ENCODE measurements at places on chromosomes 1 and 21.

DNA sequence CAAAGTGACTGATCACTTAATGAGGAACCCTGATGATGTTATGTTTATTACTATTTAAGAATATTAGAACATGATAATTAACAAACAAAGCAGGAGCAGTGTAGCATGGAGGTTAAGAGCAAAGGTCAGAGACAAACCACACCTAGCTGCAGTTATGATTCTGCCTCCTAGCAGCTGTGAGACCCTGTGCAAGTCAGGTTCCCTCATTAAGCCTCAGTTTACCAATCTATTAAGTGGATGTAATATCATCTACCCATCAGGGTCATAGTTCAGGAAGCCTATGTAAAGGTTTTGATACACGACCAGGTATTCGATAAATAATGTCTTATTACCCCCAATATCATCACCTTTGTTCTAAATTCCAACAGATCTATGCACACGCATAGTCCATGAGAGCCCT is 32.0 kb downstream of the DUSP10 start:
- DNase-seq, result no peak

DNA sequence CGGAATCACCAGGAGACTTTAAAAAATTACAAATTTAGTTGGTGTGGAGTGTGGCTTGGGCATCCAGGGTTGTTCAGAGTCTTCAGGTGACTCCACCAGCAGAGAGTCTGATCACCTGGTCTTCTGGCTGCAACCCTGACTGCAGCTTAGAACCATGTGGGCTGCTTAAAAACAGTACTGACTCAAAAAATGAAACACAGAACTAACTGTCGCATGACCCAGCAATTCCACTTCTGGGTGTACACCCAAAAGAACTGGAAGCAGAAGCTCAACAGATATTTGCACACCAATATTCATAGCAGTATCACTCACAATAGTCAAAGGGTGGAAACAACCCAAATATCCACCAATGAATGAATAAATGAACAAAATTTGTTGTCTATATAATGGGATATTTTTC is 17.3 kb downstream of the TLR5 start:
- DNase-seq, result no peak

- DNase-seq, result no peak
Measured at GRCh38 chr1:204863024-204863423, 7.6 kb upstream of the NFASC start.

DNA sequence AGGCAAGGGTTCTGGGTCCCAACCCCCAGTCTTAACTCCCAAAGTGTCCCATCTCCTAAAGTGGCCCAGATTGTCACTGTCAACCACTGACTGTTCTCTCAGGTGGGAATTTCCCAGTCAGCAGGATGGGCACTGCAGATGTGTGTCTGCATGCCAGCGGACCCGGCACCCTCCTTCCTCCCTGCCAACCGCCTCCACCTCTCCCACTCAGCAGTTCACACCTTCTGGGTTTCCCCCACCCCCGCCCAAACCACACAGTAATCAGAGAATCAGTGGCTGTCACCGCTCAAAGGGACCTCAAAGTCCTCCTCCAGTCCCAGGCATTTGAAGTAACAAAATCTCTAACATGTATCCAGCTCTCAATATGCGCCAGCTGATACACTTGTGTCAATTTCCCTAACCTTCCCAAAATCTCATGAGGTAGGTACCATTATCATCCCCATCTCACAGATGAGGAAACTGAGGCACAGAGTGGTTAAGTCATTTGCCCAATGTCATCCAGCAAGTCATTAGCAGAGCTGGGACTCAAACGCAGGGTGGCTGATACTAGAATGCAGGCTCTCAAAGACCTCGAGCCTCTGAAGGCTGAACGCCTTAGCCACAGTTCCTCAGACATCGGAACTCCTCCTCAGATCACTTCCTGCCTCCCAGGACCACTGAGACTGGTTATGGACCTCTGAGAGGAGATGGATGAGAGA is 4.8 kb downstream of the RUNX3 start:
- DNase-seq, result no peak

DNA sequence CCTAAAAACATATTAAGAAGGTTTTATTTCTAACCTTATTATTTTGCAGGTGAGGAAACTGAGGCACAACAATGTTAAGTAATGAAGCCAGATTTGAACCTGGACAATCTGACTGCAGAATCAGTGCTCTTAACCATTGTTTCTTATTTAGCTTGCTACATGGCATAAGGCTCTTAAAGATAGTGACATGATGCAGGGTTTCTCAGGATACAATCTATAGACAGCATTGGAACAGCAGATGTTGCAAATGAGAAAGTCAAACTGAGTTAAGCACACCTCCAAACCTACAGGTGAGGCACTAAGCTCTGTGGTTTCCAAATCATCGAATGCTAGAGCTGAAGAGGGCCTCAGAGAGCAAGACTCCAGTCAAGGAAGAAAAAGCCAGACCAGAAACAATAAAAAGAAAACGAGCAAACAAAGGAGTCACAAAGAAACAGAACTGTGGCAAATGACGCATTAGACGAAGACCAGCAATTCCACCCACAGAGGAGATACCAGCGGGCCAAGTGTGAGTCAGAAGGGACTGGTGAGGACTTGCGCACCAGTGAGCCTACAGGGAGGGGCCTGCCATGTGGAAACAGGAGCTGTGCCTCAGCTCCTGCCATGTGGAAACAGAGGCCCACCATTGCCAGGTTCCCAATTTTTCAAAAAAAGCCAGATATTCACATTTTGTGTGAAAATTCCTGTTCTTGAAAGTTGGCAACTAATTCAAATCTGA is 14.4 kb downstream of the CD58 start:
- DNase-seq, result no peak

- no peak for DNase-seq
Measured at GRCh38 chr21:16002874-16003466, 273.2 kb downstream of the USP25 start.

DNA sequence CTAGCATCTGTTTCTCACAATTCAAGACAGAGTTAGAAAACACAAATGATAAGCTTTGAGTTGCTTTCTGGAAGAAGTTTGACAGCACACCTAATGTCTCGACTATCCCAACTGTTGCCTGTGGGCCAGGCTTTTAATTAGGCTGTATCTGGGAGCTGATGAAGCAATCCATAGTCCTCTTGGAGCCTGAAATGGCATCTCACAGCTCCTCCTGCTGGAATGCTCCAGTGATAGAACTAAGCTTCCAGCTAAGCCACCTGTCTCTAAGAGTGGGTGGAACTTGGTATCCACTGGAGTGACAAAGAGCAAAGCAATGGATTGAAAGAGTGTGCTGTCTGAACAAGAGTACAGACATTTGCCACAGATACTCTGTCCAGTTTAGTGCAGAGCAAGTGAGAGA is 605.3 kb upstream of the NR5A2 start:
- no peak for DNase-seq

DNA sequence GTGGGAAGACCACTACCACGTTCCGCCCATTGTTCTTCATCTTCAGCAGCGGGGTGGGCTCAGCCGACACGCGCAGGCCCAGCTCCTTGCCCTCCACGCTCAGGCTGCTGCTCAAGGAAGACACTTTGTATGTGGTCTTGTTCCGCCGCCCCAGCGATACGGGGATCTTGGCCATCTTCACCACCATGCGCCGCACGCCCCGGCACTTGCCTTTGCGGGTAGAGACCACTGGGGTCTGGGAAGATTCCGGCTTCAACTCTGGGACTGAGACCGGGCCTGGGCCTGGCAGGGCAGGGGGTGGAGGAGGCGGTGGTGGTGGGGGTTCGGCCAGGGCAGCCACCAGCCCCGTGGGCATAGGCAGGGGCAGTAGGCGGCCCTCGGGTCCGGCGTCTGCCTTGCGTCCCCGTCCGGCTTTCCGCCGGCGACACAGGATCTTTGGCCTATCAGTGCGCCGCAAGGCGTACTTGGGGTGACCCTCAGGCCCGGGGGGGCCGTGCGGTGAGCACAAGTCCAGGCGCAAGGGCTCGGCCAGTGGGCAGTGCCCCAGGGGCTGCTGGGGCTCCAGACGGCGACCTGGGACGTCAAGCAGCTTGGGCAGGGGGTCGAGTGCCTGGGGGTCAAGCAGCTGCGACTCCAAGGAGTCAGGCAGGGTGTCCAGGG is 53.3 kb downstream of the AHDC1 start:
- DNase-seq, result no peak

DNA sequence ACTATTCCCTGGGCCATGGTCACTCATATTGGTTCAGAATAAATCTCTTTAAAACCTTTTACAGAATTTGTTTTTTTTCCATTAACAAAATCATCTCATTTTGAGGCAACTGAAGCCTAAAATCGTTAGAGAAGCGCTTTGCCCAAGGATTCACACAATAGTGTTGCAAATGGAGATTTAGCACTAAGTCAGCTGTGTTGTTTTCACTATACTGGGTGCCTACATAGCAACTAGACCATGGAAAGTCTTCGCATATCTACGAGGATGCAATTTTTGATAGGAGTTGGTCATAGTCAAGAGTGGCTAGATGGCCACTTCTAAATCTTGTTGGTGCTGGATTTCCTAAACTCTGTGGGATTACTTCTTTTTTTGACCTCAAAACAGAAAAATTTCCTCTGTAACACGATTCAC is 530 bp upstream of the TIPRL start:
- DNase-seq, result no peak

Data from OCI-LY7 (cell line).